ENCODE measurements at places on chromosomes 1 and 21. TPM values are rescaled to one million over a fixed set of nuclear protein-coding genes. Genes with fewer than 3 reads are reported as not detected.

GRCh38 chr1:170670802-170671628, 7.1 kb downstream of the PRRX1 start:
- DNase-seq = peak; percentile 88

GRCh38 chr1:198087831-198088230, 69.0 kb upstream of the NEK7 start:
- no peak for DNase-seq

- no peak for DNase-seq
Observed at GRCh38 chr1:82446236-82446635, 645.5 kb downstream of the ADGRL2 start.

GRCh38 chr1:221742555-221743415, 896 bp upstream of the DUSP10 start:
- peak; percentile 91 for DNase-seq

GRCh38 chr1:168178227-168178637, 530 bp upstream of the TIPRL start:
- DNase-seq = no peak

DNA sequence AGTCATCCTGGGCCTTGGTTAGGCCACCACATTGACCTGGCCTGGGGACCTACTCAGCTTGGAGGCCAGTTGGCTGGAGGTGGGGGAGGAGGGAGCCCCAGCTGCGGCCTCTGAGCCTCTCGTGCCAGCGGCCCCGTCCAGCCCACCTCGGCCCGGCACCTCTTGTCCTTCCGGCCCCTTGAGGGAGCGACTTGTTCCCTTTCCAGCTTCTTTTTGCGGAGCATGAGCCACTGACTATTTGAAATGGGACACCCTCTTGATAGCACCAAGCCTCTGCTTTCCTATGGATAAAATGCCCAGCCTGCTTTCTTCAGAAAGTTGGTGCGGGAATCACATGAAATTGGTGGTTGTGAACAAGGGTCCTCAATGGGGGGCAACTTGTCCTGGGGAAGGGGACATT, 24.7 kb upstream of the ARHGEF10L start:
- DNase-seq = peak; percentile 57

DNA sequence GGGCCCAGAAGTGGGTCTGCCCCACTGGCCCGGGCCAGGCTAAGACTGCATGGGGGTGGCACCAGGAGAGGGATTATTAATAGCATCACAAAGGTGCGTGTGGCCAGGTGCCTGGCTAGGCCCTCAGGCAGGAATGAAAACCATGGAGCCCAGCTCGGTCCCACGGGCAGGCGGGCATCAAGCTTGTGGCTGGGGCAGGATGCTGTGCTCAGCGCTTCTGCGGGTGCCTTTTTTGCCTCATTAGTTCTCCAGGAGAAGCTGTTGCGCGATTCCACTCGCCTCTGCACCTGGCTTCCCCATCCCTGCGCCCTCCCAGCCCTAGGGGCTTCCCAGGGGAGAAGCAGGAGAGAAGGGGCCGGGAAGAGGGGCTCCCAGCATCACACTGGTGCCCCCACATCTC, 39.3 kb downstream of the CITED4 start:
- no peak for DNase-seq

GRCh38 chr1:199855580-199855979, 171.9 kb upstream of the NR5A2 start:
- no peak for DNase-seq

DNA sequence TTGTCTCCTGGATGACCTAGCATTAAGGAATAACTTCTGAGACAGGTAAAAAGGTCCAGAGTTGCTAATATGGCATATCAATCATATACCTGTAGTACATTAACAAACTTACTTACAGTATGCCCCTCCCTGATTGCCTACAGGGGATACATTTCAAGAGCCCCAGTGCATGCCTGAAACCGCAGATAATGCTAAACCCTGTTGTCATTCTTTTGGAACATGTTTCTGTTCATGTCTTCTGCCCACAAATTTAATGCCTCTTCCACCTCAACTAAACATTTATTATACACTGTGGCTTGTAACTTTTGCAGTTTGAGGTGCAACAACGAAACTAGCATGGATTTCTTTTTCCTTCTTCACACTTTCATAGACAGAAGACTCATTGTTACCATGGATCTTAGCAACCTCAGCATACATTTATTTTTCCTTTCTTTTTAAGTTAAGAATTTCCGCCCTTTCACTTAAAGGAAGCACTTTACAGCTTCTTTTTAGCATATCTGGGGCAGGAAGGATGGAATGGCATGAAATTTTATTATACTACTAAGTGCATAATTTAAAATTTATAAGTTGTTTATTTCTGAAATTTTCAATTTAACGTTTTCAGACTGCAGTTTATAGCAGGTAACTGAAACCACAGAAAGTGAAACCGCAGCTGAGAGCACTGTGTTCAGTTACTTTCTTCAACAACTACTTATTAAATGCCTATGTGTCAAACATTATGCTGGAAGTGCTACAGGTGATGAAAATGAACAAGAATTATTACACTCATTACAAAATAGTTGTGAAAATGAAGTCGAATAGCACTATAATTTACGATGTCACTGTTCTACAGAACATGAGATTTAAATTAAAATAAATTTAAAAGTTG, 25.3 kb downstream of the F13B start:
- no peak for DNase-seq

The CHIA gene
- not detected for total RNA-seq

The LCE1B gene
- total RNA-seq = not detected

The OTUD3 gene
- total RNA-seq = 5.0 TPM

The AGTRAP gene
- 43.2 TPM for total RNA-seq

The RPTN gene
- not detected for total RNA-seq

- no peak for DNase-seq
Observed at GRCh38 chr1:65266476-65266875, 42.9 kb upstream of the DNAJC6 start.

The PLD5 gene
- total RNA-seq = not detected

Data from psoas muscle (tissue), 8 donors.